ENCODE measurements at places on chromosomes 7 and 10. TPM values are rescaled to one million over a fixed set of nuclear protein-coding genes. Genes with fewer than 3 reads are reported as not detected.

The COL17A1 gene
- not detected for total RNA-seq

DNA sequence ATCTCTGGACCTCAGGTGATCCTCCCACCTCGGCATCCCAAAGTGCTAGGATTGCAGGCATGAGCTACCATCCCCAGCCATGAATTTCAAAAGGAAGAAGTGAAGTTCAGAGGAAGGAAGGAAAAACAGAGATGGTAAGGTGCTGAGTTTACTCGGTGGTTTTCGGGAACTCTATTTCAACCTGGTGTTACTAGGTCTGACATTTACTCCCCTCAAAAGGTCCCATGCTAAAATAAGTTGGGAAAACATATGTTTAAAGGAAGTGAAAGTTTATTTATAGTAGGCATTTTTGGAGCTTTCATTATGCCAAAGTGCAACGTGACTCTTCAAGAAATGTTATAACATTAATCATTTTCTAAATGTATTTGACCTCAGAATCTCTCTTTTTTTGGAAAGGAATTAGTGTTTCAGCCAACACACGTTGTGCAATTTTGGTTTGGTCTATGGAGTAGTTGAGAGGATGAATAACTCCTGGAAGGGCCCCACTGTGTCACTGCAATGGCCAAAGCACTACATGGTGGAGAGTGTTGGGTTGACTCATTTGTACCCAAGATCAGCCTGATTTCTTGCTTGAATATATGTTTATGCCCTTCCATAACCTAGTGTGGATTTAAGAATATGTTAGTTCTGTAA, 114.7 kb upstream of the FAM171A1 start:
- no peak for DNase-seq
- H3K4me3 ChIP-seq, result no peak overlapping the region
- H3K27me3 ChIP-seq, result no peaks in the 10 kb centered on the region
- no peaks in the 10 kb centered on the region for H3K4me1 ChIP-seq
- no peaks in the 10 kb centered on the region for H3K36me3 ChIP-seq

GRCh38 chr10:83982812-83983211, 156.5 kb upstream of the GHITM start:
- no peak for DNase-seq
- no peak overlapping the region for H3K27ac ChIP-seq
- no peaks in the 10 kb centered on the region for H3K36me3 ChIP-seq
- no peak overlapping the region for H3K4me3 ChIP-seq

The ZNF138 gene
- 12.5 TPM for total RNA-seq

DNA sequence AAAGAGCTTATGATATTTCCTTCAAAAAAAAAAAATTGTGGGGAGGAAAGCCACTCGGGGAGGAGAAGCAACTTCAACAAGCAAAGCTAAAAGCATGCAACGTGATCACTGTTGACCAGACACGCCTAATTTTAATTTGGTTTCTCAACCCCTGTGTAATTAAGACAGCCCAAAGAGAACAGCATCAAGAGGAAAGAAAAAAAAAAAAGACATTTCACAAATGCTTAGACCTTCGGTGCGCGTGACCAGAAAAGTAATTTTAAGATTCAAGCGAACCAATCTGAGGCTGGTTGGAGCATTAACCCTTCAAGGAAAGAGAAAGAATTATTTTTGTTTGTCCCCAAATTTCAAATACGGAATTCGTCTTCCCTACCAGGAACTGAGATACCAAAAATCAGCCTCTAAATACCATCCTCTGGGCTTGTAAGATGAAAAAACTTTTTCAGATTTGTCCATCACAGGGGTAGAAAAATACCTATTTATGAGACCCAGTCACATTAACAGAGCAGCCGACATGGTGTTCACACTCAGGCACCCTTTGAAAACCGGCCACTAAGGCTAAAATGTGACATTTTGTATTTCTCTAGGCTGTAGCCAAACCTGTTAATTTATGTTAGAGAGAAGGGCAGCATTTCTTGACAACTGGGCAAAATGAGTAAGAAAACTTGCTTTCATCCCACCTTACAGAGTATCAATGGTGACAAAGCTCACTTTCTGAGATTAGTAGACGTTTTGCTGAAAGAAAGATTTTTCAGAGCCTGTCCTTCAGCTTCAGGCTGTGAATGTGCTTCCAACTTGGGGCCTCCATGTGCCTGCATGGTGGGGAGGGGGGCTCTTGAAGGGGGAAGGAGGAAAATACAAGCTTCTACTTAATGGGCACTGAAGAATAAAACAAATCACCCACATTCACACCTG, 179.9 kb upstream of the KLF14 start:
- peak overlapping the region; percentile 86 for H3K4me3 ChIP-seq
- H3K4me1 ChIP-seq, result peaks cover 82% of the 10 kb centered on the region
- H3K27me3 ChIP-seq, result no peaks in the 10 kb centered on the region
- H3K36me3 ChIP-seq, result peaks cover 39% of the 10 kb centered on the region
- H3K27ac ChIP-seq, result peak overlapping the region; percentile 95

DNA sequence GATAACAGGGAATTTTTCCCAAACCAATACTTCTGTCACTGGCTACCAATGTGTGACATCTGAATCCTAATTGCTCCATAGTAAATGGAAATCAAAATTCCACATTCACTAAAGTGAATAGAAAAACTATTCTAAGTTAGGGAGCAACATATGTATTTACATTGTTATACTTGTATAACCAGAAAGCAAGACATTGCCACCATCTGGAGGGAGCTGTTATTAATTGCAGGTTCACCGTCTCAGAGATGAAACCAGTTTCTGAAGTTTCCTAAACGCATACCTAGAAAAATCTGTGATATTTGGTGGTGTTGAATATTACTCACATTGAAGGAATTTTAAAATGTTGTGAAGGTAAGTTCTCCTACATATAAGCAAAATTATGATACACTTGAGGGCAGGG, 390.1 kb downstream of the NXPH1 start:
- no peaks in the 10 kb centered on the region for H3K36me3 ChIP-seq
- H3K27ac ChIP-seq, result no peak overlapping the region
- DNase-seq, result no peak
- no peak overlapping the region for H3K4me3 ChIP-seq
- H3K27me3 ChIP-seq, result no peaks in the 10 kb centered on the region

- no peak for DNase-seq
- H3K27ac ChIP-seq, result no peak overlapping the region
- no peaks in the 10 kb centered on the region for H3K27me3 ChIP-seq
- H3K4me3 ChIP-seq, result no peak overlapping the region
These were observed 197.3 kb downstream of the PPP1R9A start for GRCh38 chr7:95104739-95105138.

DNA sequence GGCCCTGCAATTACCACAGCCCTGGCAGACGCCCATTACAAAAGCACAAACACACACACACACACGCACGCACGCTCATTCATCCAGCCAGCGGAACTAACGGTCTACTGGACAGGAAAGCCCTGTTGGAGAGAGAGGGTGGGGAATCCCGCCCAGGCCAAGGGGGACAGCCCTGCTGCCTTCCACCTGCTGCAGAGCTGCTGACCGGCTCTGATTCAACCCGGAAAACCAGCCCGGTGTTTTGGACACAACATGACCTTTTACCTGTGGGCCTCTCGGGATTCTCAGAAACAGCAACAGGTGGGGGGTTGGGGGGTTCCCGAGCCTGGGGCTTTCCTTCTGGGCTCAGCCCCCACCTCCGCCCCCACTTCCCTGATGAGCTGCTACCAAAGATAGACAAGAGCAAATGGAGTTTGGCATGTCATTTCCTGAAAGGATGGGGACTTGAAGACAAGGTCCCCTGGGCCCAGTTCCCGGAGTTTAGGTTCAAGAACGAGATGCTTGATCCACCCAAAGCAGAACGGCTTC, 18.5 kb upstream of the SERPINE1 start:
- DNase-seq, result no peak
- no peaks in the 10 kb centered on the region for H3K36me3 ChIP-seq

The EXOSC1 gene
- 46.5 TPM for total RNA-seq

The RHEB gene
- 78.9 TPM for total RNA-seq

DNA sequence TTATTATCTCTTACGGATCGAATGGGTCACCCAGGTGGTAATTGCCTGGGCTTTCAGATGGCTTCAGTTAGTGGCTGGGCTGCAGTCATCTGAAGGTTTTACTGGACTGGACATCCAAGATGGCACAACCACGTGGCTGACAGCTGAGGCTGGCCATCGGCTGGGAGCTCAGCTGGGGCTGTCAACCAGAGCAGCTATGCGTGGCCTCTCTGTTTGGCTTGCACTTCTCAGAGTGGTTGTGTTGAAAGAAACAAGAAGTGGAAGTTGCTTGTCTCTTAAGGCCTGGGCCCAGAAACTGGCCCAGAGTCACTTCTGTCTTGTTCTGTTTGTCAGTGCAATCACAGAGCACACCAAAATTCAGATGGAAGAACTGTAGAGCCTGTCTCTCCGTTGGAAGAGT, 5.7 kb upstream of the GDI2 start:
- no peak overlapping the region for H3K4me3 ChIP-seq
- H3K4me1 ChIP-seq, result peaks cover 31% of the 10 kb centered on the region
- peaks cover 3% of the 10 kb centered on the region for H3K36me3 ChIP-seq
- H3K27ac ChIP-seq, result no peak overlapping the region
- H3K27me3 ChIP-seq, result no peaks in the 10 kb centered on the region
- no peak for DNase-seq

GRCh38 chr10:101827919-101828600, 9.8 kb upstream of the OGA start:
- no peaks in the 10 kb centered on the region for H3K27me3 ChIP-seq
- H3K4me3 ChIP-seq, result no peak overlapping the region
- H3K27ac ChIP-seq, result no peak overlapping the region
- peak; percentile 25 for DNase-seq
- no peaks in the 10 kb centered on the region for H3K36me3 ChIP-seq

DNA sequence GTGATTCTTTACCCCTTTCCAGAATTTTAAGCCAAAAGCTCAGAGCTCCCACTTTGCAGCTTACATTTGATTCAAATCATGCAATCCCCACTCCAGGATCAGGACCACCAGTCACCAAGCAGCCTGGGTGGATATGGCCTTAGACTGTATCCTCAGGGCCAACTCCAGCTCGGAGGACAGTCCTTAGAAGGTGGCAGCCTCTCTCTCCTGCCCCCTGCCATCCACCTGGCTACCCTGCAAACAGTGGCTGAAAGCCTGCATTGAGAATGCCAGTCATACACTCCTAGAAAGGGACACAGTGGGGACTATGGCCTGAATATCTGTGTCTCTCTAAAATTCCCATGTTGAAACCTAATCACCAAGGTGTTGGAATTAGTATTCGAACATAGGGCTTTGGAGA, 50.0 kb upstream of the KCNMA1 start:
- no peak overlapping the region for H3K4me3 ChIP-seq
- no peak overlapping the region for H3K27ac ChIP-seq
- H3K27me3 ChIP-seq, result peaks cover 4% of the 10 kb centered on the region
- H3K4me1 ChIP-seq, result no peaks in the 10 kb centered on the region

DNA sequence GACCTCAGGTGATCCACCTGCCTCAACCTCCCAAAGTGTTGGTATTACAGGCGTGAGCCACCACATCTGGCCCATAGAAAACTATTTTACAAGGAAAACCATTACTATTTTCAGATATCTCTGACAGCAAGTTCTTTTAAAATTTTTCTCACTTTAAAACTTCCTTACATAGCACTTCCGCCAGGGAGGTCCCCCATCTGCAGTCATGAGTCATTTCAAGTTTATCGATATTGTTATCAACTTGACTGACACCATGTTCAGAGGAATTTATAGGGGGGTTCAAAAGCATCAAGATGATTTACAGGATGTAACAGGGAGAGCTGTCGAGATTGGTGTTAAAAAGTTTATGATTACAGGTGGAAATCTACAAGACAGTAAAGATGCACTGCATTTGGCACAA, 88.8 kb downstream of the NRBF2 start:
- H3K4me1 ChIP-seq, result peaks cover 48% of the 10 kb centered on the region
- peak overlapping the region; percentile 32 for H3K27ac ChIP-seq
- no peak for DNase-seq
- H3K4me3 ChIP-seq, result no peak overlapping the region
- peaks cover 18% of the 10 kb centered on the region for H3K36me3 ChIP-seq
- H3K27me3 ChIP-seq, result no peaks in the 10 kb centered on the region

The PGAM2 gene
- total RNA-seq, result 0.74 TPM

The UPK3B gene
- 2.7 TPM for total RNA-seq

- H3K27ac ChIP-seq, result no peak overlapping the region
- H3K36me3 ChIP-seq, result no peaks in the 10 kb centered on the region
- DNase-seq, result no peak
- no peaks in the 10 kb centered on the region for H3K27me3 ChIP-seq
- H3K4me3 ChIP-seq, result no peak overlapping the region
These were observed 66.1 kb downstream of the FZD1 start for GRCh38 chr7:91330191-91330808.

DNA sequence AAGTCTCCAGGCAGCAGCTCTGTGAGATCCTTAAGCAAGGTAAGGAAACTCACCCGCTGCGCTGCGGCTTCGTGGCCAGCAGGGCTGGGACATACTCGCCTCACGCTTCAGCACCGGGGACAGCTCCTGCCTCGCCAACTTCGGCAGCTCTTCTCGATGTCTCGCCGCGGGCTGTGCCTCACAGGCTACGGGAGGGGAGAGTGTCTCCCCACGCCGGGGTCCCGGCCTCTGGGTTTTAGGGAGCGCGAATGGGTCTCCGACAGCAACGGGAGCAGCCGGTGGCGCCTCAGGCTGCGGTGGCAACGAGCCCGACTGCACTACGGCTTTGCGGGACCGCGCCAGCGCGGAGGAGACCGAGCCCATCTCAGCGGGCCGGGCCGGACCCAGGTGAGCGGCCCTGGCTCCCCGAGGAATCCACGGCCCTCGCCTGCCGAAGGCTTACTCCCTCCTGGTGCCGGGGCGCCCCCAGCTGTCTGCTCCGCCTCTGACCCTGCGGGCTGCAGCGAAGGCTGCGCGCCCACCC, 62.4 kb downstream of the LSM5 start:
- no peaks in the 10 kb centered on the region for H3K4me1 ChIP-seq
- H3K27me3 ChIP-seq, result peaks cover 17% of the 10 kb centered on the region
- DNase-seq, result peak; percentile 84
- no peak overlapping the region for H3K27ac ChIP-seq
- no peaks in the 10 kb centered on the region for H3K36me3 ChIP-seq
- no peak overlapping the region for H3K4me3 ChIP-seq

Data from activated naive CD8-positive, alpha-beta T cell treated with anti-CD3 and anti-CD28 coated beads, Interleukin-2, amount 10 ng/mL, durations not matched to agents 7 days and 5 days (primary cell).